ENCODE measurements at places on chromosomes 3 and 15. TPM values are rescaled to one million over a fixed set of nuclear protein-coding genes. Genes with fewer than 3 reads are reported as not detected.

Gene SOX14
- not detected for total RNA-seq

Gene LMOD3
- 0.17 TPM for total RNA-seq

Gene ZKSCAN7
- 1.1 TPM for total RNA-seq

Gene SLC2A2
- not detected for total RNA-seq

Gene MYO5C
- total RNA-seq = 73.9 TPM

Gene MED12L
- 0.45 TPM for total RNA-seq

Gene ROBO2
- 1.4 TPM for total RNA-seq

Gene SLC6A11
- 0.08 TPM for total RNA-seq

Gene MUC13
- 1,021 TPM for total RNA-seq

Gene CACNA2D3
- total RNA-seq = 0.24 TPM

Gene ANKUB1
- total RNA-seq = not detected

DNA sequence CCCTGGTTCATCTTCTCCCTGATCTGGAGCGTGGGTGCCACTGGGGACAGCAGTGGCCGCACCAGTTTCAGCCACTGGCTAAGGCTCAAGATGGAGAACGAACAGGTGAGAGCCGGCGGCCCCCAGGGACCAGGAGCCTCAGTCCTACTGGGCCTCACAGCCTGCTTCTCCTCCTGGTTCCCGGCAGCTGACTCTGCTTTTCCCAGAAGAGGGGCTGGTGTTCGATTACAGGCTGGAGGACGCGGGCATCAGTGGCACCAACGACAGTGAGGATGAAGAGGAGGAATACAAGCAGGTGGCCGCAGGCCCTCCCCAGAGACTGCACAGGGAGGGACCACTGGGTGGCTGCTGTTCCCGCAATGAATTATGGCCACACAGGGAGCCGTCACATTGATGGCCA is 54.4 kb downstream of the DNAH1 start:
- DNase-seq = no peak

GRCh38 chr3:128410669-128411573 is 55.8 kb downstream of the DNAJB8 start:
- DNase-seq = no peak

- DNase-seq = no peak
Measured at GRCh38 chr3:60948488-60948887, 302.8 kb downstream of the FHIT start.

- no peak for DNase-seq
Measured at GRCh38 chr15:50066202-50066601, 52.8 kb downstream of the ATP8B4 start.

GRCh38 chr3:49032646-49033304 is 3.6 kb upstream of the IMPDH2 start:
- DNase-seq = no peak

GRCh38 chr15:45106002-45106790 is 7.8 kb downstream of the DUOX2 start:
- no peak for DNase-seq

DNA sequence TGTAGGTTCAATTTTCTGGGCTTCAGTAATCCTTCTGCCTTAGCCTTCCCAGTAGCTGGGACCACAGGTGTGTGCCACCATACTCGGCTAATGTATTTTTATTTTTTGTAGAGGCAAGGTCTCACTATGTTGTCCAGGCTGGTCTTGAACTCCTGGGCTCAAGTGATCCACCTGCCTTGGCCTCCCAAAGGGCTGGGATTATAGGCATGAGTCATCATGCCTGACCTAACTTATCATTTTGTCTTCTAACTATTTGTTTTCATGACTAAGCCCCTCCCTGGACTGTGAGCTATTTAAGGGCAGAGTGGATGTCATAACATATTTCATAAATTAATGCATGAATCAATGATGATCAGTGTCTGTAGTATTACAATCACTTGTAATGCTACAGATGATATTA is 56.1 kb upstream of the PIAS1 start:
- DNase-seq = no peak

GRCh38 chr3:170622369-170623159 is 36.7 kb upstream of the SLC7A14 start:
- DNase-seq = no peak

- DNase-seq = no peak
Measured at GRCh38 chr3:156694536-156694935, 20.1 kb downstream of the TIPARP start.

DNA sequence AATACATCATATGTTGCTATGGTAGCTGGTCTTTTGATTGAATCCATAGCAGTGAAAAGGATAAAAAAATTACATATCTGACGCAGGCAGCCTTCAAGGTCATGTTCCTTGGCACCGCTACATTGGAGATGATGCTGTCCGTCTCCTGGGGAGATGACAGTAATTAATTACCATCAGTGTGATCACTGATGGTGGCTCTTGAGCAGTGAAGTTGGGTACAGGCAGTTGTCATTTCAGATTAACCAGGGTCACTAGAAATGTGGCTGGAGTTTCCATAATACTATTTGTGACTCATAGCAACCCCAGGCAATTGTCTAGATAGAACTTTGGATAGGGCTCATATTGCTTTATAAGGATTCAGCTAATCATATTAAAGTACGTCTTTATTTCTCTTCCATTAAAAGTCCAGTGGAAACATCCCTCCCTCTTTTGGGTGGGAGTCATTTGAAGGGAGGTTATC is 136.3 kb downstream of the THSD4 start:
- no peak for DNase-seq

DNA sequence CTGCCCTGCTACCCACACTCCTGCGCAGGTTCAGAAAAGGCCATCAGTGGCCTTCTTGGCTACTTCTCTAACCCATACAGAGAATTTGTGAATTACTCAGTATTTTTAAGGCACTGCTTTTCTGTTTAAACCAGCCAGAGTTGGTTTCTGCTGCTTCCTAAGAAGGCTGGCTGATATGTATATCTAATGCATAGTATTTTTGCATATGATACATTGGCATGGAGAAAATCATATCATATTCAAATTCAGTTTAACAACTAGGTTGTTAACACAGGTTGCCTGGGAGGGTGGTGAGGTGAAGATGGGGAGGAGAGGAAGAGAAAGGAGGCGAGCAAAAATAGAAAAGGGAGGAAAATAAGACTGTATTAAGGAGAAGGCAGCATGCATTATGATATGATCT is 132.8 kb upstream of the ADPGK start:
- DNase-seq = no peak

- no peak for DNase-seq
Measured at GRCh38 chr3:168097381-168097780, 1.7 kb upstream of the GOLIM4 start.

GRCh38 chr15:94383706-94384105 is 152.3 kb downstream of the MCTP2 start:
- DNase-seq = no peak
